ENCODE measurements at places on chromosomes 3 and 15.
A peak's percentile ranks its signal among the peaks of the same experiment; 100 is the strongest.

- DNase-seq, result no peak
Observed at GRCh38 chr15:80367094-80367493, 37.1 kb upstream of the ARNT2 start.

- DNase-seq, result no peak
Observed at GRCh38 chr15:52493968-52494367, 34.7 kb downstream of the MYO5A start.

- no peak for DNase-seq
Observed at GRCh38 chr3:31262201-31262600, 270.5 kb upstream of the STT3B start.

DNA sequence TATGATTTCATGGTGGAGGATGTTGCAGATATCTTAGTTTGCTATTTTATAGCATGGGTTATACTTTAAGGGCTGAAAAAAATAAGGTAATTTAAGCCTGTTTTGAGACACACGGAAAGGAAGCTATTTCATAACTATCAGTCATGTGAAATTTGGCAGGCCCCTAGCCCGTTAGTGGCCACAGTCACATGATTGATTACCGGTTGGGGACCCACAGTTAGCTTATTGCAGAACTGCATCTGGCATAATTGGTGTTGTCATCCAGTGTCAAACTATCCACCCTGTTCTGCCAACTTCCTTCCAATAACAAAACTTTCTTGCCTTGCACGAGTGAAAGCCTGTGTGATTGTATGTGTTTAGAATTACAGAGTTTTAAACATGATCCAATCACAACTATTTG, 35.2 kb downstream of the FNDC3B start:
- no peak for DNase-seq

GRCh38 chr3:98209244-98209643, 42.7 kb downstream of the OR5H15 start:
- no peak for DNase-seq

DNA sequence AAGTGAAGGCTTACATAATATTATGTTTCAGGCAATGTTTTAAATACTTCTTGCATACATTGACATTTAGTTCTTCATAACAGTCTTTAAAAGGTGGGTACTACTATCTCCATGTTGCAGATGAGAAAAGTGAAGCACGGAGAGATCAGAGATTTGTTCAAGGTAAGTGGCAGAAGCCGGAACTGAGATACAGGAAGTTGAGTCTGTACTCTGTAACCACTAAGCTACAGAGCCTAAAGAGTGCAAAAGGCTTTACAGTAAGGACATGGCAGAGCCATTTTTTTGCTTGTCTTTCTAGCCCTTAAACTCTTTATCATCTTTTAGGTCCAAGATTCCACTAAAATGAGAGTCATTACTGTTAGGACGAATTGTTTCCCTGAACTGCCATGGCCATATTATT, 186.5 kb upstream of the PEX5L start:
- no peak for DNase-seq

- peak; percentile 88 for DNase-seq
Observed at GRCh38 chr15:79314811-79315210, 3.9 kb downstream of the TMED3 start.

DNA sequence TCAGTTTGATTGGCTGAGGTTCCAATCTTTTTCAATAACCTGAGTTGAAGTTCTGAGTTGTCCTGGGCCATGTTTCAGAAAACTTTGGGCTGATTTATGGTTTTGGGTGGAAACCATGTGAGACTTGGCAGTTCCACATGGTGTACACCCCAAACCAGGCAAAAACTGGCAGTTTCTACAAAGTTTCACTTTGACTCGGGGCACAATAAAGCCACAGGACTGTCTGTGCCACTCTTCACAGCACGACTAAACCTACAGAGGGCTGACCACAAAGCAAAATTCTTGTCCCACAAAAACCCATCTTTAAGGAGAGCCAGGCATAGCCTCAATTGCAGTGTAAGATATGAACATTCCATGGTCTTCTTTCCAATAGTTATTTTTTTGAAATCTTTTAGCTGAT, 155.0 kb downstream of the DUT start:
- DNase-seq, result no peak

- no peak for DNase-seq
Observed at GRCh38 chr15:81255958-81256320, 59.3 kb downstream of the IL16 start.

DNA sequence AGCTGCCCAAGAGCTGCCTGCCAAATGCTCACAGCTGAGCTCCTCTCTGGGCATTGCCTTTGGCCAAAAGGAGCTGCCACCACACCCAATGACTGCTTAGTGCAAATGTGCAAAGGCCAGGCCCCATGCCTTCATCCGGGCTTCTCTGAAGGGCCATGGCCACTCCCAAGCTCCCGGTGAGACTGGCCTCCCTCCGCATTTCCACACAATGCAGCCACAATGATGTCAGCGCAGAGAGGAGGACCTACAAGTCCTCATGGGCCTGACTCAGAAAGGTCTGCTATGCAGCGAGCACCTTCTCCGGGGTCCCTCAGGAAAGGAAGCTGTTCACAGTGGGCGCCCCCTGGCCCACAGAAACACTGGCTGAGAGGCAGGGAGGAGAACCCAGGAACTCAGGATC, 12.7 kb downstream of the OXTR start:
- no peak for DNase-seq

DNA sequence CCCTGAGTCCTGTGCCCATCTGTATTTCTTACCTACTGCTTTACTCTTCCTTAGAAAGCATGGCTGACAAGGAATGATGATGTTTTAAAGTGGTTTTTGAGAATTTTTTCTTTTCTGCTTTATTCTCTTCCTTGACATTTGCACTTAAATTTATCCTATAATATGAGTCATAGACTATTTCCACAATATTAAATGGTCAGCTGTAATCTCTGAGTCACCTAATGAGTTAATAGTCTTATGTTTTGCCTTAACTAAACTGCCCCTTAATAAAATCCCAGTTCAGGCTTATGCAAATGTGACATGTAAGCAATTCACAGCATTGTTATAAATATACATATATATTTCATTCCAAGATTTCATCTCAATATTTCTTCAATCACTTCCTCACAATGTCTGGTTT, 23.8 kb downstream of the MEIS2 start:
- DNase-seq, result no peak

- no peak for DNase-seq
Observed at GRCh38 chr3:111811811-111812210, 47.3 kb upstream of the PHLDB2 start.

DNA sequence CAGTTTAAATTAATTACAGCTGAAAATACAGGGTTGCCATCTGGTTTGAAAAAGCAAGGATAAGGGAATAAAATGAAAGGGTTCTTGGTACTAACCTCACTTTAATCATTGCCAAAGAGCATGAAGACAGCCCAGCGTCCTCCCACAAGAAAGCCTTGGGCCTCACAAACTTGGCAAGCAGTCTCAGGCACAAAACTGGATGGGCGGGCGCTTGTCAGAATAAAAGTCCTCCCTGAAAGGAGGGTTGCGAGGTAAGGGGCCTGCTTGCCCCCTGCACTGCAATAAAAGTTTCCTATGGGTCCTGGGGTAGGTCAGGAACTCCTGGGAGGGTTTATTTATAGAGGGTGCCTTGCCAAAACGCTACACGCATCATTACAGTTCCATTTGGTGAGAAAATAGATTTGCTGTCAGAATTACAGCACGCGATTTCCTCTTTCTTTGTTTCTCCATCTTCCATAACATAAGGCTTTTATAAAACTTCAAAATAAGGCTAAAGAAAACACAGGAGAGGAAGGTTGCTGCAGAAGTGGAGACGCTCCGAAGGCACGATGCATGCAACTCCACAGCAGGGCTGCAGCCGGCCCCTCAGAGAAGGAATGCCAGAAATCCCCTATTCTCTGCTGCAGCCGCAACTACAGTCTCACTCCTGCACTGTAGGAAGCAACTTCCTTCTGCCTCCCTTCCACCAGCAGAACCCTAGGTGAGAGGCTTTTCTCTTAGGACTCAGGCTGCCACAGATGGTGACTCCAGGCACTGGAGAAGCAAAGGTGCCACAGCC, 61.3 kb downstream of the VGLL4 start:
- peak; percentile 78 for DNase-seq

GRCh38 chr3:62950210-62950609, 75.0 kb upstream of the CADPS start:
- no peak for DNase-seq

- DNase-seq, result no peak
Observed at GRCh38 chr3:195769551-195769950, 42.2 kb downstream of the MUC4 start.

GRCh38 chr3:38137615-38138348, 679 bp upstream of the MYD88 start:
- no peak for DNase-seq

DNA sequence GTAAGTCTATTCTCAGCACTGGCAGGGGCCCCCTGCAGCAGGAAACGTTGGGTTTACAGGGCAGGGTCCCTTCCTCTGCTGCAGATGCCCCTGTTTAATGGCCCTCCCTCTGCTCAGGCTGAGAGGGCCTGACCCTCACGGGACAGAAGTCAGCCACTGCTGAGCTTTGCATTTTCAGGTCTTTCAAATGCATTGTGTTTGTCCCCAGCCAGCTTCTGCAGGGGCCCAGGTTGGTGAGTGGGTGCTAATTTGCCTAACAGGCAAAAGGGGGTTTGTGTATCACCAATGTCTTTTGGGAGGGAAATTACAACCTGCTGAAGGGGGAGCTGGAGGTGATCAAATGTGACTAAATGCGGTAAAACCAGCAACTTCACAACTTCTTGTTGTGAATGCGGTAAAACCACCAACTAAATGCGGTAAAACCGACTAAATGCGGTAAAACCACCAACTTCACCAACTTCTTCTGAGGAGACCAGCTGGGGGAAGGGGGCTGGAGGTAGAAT, 44.8 kb upstream of the UBE2E1 start:
- DNase-seq, result no peak

DNA sequence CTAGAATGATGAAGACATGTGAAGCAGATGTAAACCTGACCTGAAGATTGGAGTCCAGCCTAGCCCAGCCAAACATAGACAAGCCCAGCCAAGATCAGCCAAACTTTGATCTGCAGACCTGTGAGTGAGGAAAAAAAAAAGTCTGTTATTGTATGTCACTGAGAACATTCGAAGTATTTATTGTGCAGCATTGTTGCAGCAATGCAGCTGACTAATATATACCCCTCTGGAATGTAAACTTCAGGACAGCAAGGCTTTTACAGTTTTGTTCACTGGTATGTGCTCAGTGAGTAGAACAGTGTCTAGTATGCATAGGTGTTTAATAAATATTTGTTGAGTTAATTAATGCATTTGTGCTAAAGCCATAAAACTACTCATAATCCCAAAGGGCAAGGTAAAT, 23.4 kb downstream of the TMEM202 start:
- DNase-seq, result no peak

- no peak for DNase-seq
Observed at GRCh38 chr15:90691369-90691768, 25.8 kb upstream of the BLM start.

- no peak for DNase-seq
Observed at GRCh38 chr3:43347774-43348173, 61.4 kb downstream of the SNRK start.

DNA sequence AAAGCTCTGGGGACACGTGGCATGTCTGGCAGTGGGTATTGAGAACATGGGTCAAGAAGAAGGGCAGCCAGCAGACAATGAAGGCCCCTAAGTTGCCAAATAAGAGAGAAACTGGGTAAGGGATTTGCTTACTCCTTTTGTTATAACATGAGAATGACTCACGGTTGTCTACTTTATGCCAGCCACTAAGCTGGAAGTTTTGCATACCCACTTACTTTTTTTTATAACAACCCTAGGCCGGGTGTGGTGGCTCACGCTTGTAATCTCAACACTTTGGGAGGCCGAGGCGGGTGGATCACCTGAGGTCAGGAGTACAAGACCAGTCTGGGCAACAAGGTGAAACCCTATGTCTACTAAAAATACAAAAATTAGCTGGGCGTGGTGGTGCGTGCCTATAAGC, 50.0 kb downstream of the DRD3 start:
- no peak for DNase-seq

GRCh38 chr3:14324224-14324944, 78.0 kb upstream of the SLC6A6 start:
- DNase-seq, result no peak

DNA sequence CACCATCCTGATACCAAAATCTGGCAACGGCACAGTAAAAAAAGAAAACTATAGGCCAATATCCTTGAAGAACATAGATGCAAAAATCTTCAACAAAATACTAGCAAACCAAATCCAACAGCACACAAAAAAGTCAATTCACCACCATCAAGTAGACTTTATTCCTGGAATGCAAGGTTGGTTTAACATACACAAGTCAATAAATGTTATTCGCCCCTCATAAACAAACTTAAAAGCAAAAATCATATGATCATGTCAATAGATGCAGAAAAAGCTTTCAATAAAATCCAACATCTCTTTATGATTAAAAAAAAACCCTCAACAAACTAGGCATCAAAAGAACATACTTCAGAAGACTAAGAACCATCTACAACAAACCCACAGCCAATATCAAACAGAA, 252.9 kb downstream of the UACA start:
- no peak for DNase-seq

DNA sequence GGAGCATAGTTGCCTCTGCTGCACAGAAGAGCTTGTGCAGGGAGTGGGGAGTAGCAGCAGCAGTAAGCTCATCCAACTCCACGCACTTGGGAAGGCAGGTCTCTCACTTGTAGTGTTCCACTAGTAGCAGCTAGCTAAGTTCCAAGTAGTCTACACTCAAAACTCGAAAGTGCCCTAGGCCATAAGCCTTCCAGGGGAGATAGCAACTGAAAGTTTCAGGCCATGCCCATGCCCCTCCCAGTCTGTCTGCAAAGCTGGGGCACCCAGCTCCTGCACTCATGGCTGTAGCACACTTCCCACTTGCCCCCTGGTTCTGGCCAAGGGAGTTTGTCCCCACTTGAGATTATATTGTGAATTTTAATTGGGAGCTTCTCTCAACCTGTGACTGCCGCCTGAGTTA, 57.5 kb downstream of the MFSD1 start:
- DNase-seq, result no peak

GRCh38 chr15:73375755-73376305, 7.1 kb upstream of the HCN4 start:
- DNase-seq, result no peak

GRCh38 chr3:188006726-188007393, 147.1 kb upstream of the LPP start:
- no peak for DNase-seq

GRCh38 chr15:62606376-62607113, 436.0 kb upstream of the TPM1 start:
- DNase-seq, result peak; percentile 28

GRCh38 chr3:69806735-69807438, 67.6 kb downstream of the MITF start:
- no peak for DNase-seq

DNA sequence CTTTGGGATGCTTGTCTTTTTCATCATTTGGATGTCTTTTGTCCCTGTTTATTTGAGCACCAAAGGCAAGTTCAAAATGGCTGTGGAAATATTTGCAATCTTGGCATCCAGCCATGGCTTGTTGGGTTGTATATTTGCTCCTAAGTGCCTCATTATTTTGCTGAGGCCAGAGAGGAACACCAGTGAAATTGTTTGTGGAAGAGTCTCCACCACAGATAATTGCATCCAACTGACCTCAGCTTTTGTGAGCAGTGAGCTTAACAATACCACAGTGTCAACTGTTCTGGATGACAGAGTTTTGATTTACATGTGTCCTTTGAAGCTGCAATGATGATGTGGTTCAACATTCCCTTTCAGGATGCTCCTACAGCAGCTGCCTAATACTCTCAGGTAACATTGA, 83.0 kb upstream of the KCNAB1 start:
- no peak for DNase-seq

GRCh38 chr15:39543651-39544050, 37.2 kb upstream of the THBS1 start:
- DNase-seq, result no peak

- no peak for DNase-seq
Observed at GRCh38 chr3:108804437-108804836, 18.1 kb upstream of the TRAT1 start.

- DNase-seq, result no peak
Observed at GRCh38 chr3:182722907-182723306, 70.4 kb upstream of the ATP11B start.
